ENCODE measurements at places on chromosomes 11 and 22.

DNA sequence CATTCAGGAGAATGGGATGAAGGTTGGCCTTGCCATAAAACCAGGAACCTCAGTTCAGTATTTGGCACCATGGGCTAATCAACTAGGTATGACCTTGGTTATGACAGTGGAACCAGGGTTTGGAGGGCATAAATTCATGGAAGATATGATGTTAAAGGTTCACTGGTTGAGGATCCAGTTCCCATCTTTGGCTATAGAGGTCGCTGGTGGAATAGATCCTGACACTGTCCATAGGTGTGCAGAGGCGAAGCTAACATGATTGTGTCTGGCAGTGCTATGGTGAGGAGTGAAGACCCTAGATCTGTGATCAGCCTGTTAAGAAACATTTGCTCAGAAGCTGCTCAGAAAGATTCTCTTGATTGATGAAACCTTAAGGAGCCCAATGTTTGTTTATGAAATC, 5.7 kb downstream of the NF2 start:
- DNase-seq = no peak

DNA sequence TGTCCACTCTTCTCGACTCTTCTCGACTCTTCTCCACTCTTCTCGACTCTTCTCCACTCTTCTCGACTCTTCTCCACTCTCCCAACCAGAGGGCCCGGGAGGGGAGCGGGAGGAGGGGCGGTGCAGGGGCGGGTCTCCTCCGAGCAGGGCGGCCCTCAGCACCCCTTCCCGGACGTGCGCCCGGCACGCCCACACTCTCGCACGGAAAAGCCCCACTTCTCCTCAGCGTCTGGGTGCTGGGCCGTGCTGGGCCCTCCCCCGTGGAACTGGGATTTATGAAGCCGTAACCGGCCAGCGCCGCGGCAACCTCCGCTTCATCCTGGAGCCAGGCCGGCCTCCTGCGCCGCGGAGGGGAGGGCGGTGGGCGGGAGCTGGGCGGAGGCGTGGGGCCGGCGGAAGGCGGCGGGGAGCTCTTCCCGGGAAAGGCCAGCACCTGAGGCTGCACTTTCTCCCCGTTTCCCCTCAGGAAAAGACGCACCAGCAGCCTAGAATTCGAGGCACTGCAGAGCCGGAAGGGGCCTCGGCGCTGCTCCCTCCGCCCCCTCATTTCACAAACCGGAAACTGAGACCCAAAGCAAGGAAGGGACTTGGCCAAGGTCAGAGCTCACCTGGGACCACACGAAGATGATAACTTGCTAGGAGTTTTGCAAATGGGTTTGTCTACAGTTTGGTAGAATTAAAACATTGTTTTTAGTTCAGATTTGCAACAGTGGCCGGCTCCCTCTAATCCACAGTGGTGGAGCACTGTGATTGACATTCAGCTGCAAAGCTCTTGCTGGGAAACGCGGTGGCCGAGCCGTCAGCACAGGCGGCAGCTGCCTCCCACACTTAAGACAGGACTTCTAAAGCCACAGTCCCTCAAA, 31.6 kb upstream of the JAM3 start:
- DNase-seq = peak; percentile 25

DNA sequence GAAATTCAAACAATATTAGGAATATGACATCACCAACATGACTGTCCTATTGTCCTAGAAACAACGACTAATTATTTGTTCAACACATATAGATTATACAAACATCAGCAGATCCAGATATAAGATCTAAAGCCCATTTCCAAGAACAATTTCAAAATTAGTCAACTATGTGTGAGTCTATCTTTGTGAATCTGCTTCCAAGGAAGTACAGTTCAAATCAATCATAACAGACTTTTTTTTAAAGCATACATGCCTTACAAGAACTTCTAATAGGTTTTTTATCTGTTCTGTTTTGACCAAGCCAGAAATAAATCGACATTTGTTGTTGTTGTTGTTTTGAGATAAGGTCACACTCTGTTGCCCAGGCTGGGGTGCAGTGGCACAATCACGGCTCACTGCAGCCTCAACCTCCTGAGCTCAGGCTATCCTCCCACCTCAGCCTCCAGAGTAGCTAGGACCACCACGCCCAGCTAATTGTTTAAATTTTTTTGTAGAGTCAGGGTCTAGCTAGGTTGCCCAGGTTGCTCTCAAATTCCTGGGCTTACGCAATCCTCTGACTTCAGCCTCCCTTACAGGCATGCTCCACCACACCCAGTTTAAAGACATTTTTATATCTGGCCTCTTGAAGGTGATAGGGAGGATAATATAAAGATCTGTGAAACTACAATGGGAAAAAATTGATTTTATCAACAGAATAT, 54.8 kb downstream of the DENND5A start:
- no peak for DNase-seq

DNA sequence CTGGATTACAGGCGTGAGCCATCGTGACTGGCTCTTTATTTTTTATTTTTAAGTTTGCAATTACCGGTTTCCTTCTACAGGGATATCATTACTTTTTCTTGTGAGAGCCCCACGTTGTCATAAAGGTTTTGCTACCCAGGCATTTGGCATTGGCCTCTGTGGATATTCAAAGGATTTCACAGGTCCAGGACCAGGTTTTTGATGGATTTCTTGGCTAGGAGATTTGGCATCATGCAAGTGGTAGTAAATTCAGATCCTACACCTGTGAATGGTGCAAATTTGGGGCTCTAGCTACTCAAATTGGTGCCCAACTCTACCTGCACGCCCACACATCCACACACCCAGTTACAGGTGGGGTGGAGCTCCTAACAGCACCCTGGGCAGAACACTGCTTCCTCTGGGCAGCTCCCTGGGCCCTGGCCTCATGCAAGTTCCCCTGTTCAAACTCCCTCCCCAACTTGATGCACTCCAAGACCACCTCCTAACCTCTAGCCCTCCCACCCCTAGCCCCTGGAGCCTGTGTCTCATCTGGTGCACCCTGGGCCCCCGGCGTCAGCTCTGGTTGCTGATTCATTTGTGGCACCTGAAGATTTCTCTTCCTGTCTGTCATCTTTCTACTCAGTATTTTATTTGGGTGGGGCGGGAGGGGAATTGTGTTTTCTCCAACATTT, 9.3 kb upstream of the MRGPRD start:
- DNase-seq = no peak

DNA sequence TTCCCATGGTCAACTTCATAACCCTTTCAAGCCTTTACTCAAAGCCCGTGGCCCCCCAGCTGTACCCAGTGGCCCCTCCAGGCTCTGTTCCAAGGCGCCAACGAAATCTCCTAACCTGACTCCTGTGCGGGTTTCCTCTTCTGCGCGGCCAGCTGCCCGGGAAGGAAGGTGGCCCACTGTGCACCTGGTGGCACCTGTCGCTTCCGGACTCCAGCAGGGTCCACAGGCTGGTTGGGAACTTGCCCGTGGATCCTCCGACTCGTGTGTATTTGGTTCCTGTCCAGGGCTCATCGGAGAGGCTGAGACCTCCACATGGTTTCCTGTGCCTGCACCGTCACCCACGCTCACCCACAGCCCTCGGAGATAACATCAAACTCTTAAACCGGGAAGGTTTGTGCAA, 335.4 kb downstream of the BRD1 start:
- no peak for DNase-seq

DNA sequence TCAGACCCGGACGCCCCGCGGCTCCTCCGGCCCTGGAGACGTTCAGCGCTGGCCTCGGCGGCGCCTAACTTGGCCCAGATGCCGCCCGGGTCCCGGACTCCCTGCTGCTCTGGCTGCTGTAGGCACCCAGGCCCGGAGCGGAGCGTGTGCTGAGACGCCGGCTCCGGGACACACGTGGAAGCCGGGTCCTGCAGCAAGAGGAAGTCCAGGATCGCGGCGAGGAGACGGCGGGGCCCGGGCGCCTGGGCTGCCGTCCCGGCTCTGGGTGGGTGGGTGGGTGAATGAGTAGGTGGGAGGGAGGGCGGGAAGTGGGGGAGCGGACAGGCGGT, 223 bp downstream of the WT1 start:
- no peak for DNase-seq

DNA sequence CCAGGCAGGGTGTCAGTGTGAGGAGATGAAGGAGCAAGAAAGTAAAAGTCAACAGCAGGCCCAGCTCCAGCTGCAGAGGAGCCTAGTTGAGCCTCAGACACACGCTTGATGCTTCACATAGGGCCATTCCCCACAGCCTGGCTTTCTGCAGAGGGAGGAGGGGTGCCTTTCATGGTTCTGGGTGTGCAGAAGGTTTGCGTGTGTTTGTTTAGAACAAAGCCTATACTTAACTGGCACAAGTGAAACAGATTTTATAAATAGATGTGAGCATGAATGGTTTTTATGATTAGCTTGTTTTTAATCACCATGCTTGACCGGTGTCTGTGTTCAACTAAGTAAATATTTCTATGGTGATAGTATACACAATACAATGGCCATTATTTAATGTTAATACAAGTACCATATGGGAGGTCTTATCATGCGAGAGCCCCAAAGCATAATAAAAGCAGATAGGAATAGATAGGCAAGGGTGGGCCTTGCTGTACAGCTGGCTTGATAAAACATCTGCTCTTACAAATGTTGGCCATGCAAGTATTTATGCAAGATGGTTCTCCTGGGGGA, 290.2 kb downstream of the ETS1 start:
- no peak for DNase-seq

- no peak for DNase-seq
These were observed 166.0 kb downstream of the TENM4 start for GRCh38 chr11:79274636-79275331.

DNA sequence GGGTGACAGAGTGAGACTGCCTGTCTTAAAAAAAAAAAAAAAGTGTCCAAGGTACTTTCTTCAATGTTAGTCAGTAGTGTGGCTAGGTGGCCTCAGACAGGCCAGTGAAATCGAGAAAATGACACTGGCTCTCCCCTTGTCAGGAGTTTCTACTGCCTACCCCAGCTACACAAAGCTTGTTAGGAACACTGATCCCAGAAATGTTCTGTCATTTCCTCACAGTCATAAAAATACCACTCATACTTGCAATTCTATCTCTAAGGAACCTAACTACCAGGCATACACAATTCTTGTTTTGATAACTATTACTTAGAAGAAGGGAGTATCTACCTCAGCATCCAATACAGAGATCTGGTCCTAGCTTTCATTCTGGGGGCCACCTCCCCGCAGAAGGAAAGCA, 31.3 kb downstream of the ATP6V1E1 start:
- no peak for DNase-seq

DNA sequence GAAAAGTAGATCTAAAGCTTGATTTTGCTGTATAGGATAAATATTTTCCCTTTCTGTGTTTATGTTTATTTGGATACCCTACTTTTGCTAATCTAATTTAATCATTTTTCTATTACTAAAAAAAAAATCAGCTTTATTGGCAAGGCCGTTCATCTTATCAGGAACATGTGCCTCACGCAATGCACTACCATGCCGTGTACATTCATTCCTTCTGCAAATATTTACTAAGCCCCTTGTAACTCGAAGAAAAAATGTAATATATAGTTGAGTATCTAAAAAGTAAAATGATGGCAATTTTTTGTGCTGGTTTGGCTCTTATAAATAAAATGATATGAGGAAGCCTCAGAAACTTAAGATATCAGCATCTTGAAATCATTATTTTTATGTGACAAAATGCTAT, 8.9 kb downstream of the UVRAG start:
- no peak for DNase-seq

DNA sequence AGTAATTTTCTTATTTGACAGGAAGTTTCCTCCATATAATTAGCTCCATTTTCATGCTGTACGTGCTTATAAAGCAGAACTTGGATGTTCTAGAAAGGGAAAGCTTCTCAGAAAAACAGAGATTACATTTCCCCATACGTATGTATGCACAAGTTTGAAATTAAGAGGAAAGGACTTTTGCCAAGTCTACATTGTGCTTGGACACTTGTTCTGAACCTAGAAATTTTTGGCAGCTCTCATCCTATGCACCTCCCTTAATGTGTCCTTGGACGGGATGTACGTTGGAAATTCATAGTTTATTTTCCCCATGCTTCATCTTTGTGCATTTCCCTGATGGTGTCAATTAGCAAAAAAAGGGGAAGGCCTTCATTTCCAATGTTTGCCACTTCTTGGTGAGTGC, 322.7 kb downstream of the BLID start:
- DNase-seq = no peak

- no peak for DNase-seq
These were observed 4.9 kb downstream of the ZFTA start for GRCh38 chr11:63763496-63764339.

DNA sequence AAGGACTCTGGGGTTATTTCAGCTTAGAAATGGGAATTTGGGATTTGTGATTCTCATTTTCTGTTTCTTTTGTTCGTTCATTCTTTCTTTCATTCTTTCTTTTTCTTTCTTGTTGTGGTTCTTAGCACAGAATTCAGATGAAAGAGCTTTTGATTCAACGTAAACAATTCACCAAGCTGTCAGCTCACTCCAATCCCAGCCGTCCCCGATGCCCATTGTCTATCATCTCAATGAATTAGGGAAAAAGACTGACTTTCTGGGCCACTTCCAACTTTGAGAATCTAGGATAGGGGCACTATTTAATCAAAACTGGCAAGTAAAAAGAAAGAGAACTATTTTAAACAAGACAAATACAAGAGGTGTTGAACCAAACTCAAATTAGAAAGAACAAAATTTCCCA, 25.1 kb upstream of the TMA7B start:
- no peak for DNase-seq

GRCh38 chr11:129779342-129779741, 36.3 kb upstream of the TMEM45B start:
- DNase-seq = no peak

DNA sequence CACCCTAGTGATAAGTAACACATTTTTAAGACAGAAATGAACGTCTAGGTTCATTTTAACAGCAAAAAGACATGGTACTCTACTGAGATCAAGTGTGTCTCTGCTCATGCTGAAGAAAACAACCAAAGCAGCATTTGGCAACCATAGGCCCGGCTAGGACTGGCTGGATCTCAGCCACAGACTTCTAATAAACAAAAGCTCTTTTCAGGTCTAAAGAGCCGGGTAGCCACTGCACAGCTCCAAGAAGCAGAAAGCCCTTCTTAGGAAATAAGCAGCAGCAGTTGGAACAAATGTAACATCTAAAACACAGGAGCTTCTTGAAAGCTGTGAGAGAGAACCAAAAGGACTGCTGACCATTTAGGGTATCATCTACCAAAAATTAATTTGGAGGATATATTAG, 37.6 kb downstream of the PITPNB start:
- peak; percentile 58 for DNase-seq

GRCh38 chr11:59144096-59144495, 1.4 kb downstream of the FAM111A start:
- no peak for DNase-seq

DNA sequence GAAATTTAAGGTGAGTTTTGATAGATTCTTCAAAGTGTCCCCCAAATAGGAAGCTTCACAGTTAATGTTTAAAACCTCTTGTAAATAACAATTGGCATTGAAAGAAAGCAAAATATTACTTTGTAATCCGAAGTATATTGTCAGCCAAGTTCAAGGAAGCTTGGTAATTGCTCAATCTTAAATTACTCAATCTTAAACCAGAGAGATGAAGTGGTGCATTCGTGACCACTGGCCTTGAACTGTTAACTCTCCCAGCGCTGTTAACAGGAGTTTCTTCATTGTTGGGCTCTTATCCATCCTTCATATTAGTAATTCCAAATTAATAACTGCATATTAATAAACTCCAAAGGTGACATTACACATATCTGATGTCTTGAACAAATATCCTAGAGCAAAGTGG, 20.6 kb upstream of the FDX1 start:
- no peak for DNase-seq

GRCh38 chr22:44109416-44109815, 71.3 kb upstream of the PARVG start:
- DNase-seq = no peak

Data from NCI-H446 (cell line).